ENCODE measurements at places on chromosomes 3 and 15. TPM values are rescaled to one million over a fixed set of nuclear protein-coding genes. Genes with fewer than 3 reads are reported as not detected.

The C3orf22 gene
- not detected for total RNA-seq

The LRRC2 gene
- total RNA-seq, result 8.9 TPM

GRCh38 chr15:75842722-75843677 is at the start of gene UBE2Q2:
Gene UBE2Q2, plus strand, starts transcription at chr15:75843447. Its CDS starts 220 bp downstream, at chr15:75843667.
- peak; percentile 91 for DNase-seq

- no peak for DNase-seq
Measured at GRCh38 chr3:71415681-71416122, 167.8 kb downstream of the FOXP1 start.

- DNase-seq, result no peak
Measured at GRCh38 chr15:80020731-80021130, 38.7 kb upstream of the ZFAND6 start.

The SPTBN5 gene
- 3.9 TPM for total RNA-seq

- no peak for DNase-seq
Measured at GRCh38 chr3:129553171-129553570, 10.2 kb downstream of the H1-8 start.

The DNAJC19 gene
- total RNA-seq, result 67.1 TPM

The CHRM5 gene
- total RNA-seq, result not detected

- DNase-seq, result no peak
Measured at GRCh38 chr15:73019601-73020146, 32.6 kb upstream of the NEO1 start.

DNA sequence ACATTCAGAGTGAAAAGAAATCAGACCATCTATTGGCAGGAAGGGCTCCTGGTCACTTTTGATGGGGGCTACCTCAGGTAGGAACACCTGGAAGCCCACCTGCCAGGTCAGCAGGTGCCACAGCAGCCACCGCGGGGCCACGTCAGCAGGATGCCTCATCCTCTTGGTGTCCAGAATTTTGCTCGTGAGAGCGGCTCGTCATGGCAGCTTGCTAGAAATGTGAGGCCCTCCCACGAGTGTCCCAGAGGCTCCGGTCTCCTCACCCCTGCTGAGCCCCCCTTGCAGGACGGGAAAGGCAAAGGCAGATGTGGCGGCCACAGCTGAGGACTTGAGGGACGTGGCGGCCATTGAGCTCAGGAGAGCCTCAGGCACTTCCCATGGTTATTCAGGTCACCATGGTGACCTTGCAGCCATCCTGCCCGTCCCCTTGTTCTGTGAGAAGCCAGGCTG is 129.4 kb downstream of the LRRK1 start:
- no peak for DNase-seq

DNA sequence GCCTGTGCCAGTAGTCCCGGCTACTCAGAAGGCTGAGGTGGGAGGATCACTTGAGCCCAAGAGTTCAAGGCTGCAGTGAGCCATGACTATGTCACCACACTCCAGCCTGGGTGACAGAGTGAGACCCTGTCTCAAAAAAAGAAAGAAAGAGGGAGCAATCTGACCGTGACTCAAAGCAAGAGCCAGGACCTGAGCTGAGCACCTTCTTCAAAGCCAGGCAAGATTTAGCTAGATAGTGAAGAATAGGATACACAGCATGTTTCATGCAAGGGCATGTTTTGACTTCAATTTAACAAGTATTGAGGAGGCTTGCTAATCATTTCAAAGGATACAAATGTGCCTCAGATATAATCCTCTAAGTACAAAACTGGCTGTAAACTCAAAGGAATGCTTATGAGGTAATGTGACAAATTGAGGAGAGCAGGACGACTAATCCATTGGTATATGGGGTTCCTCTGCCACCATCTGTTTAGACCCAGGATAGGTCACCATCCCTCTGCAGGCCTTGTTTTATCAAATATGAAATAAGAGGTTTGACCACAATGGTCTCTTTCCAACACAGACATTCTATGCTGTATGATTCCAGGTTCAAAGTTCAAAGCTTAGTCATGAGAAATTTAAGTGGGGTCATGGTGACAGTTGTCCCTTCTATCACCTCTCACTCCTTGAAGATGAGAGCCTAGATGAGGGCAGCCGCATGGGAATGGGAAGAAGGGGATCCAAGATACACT is 33.2 kb downstream of the RAB27A start:
- no peak for DNase-seq

The UCN2 gene
- total RNA-seq, result not detected

DNA sequence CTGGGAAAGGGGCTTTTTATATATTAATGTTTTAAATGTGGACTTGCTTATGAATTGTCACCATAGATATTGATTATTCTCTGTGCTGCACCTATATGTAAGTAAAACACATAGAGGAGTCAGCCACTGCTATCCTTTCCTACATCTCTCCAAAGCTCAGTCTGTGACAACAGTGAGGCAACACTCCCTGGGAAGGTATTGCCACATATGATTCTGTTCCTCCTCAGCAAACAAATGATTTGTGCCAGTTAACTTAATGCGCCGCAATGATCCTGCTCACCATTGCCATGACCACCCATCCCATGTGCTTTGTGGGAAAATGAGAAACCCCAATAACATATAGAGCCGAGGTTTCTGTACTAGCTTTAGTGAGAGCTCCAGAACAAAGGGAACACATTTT is 75.1 kb upstream of the FBN1 start:
- no peak for DNase-seq

DNA sequence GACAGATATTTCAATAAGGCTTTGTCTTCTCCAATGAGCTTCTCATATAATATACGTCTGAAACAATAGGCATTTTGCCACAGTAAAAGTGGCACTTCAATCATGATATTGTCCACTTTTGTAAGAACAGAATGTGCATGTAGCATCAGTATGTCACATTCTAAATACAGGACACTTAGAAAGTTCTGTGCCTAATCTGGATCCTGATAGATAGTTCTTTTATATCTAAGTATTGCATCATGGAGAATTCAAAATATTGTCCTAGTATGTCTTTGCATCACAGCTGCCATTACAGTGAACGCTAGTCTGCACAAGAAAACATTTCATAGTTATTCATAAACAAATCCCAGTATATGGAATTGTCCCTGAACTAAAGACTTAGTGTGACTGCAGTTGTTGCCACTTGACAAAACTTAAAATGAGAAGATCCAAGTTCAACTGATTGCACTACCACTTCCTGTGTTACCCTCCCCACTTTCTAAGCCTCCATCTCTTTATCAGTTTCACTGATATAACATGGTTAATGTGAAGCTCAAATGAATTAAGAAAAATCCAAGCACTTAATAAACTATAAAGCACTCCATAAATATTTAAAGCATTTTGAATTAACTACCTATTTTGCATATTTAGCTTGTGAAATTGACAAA is 19.6 kb downstream of the LRRFIP2 start:
- no peak for DNase-seq

GRCh38 chr15:99487337-99487730 is 78.5 kb upstream of the MEF2A start:
- no peak for DNase-seq

DNA sequence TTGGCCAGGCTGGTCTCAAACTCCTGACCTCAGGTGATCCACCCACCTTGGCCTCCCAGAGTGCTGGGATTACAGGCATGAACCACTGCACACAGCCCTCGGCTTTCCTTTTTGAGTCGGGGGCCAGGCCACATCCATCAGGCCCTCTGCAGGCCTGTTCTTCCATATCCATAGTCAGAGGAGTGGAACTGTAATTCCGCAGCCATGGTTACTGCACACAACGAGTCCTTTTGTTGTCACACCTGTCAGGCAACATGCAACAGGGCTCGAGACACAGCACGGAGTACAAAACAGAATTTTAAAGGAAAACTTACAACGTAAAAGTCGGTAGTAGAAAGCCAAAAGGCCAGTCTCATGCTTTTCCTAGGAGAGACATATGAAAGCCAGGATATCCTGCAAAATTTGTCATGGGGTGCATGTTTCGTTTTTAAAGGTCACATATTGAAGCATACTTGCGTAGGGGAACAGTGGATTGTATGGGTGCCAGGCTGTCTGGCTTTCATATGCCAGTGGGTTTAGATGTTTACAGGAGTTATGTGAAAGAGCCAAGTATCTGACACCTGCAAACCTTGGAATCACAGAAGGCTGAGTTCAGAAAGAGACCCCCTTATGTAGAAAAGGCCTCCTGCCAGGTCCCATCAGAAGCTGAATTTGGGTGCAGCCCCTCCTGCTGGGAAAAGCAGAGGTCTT is 63.2 kb upstream of the LPP start:
- DNase-seq, result no peak

The SLC2A2 gene
- total RNA-seq, result not detected

The SLC15A2 gene
- total RNA-seq, result 0.56 TPM

- DNase-seq, result no peak
Measured at GRCh38 chr3:128040041-128040440, 12.2 kb upstream of the SEC61A1 start.

GRCh38 chr3:189780546-189781270 is 149.5 kb downstream of the TP63 start:
- no peak for DNase-seq

- DNase-seq, result peak; percentile 80
Measured at GRCh38 chr15:42159381-42160015, 3.1 kb upstream of the PLA2G4F start.
